Naive thymus-derived CD4-positive, alpha-beta T cell (primary cell): ENCODE measurements at places on chromosomes 6 and 20. TPM values are rescaled to one million over a fixed set of nuclear protein-coding genes. Genes with fewer than 3 reads are reported as not detected.

BANF2 gene
- polyA plus RNA-seq = not detected

PDYN gene
- polyA plus RNA-seq = not detected

TTLL9 gene
- not detected for polyA plus RNA-seq

- no peak overlapping the region for H3K27ac ChIP-seq
- H3K36me3 ChIP-seq = no peaks in the 10 kb centered on the region
- H3K4me1 ChIP-seq = no peaks in the 10 kb centered on the region
- no peak for DNase-seq
- no peak overlapping the region for H3K4me3 ChIP-seq
- H3K27me3 ChIP-seq = no peaks in the 10 kb centered on the region
Observed at GRCh38 chr6:16547587-16547986, 213.7 kb downstream of the ATXN1 start.

- no peak for DNase-seq
- H3K4me3 ChIP-seq = no peak overlapping the region
- no peaks in the 10 kb centered on the region for H3K27me3 ChIP-seq
- peaks cover 12% of the 10 kb centered on the region for H3K4me1 ChIP-seq
Observed at GRCh38 chr20:62061851-62062423, 3.7 kb downstream of the TAF4 start.

- H3K27me3 ChIP-seq = no peaks in the 10 kb centered on the region
- H3K4me3 ChIP-seq = no peak overlapping the region
- no peak for DNase-seq
- no peaks in the 10 kb centered on the region for H3K36me3 ChIP-seq
- no peaks in the 10 kb centered on the region for H3K4me1 ChIP-seq
Observed at GRCh38 chr20:59902470-59902869, 31.0 kb downstream of the SYCP2 start.
